ENCODE measurements at places on chromosomes 7 and 10.

DNA sequence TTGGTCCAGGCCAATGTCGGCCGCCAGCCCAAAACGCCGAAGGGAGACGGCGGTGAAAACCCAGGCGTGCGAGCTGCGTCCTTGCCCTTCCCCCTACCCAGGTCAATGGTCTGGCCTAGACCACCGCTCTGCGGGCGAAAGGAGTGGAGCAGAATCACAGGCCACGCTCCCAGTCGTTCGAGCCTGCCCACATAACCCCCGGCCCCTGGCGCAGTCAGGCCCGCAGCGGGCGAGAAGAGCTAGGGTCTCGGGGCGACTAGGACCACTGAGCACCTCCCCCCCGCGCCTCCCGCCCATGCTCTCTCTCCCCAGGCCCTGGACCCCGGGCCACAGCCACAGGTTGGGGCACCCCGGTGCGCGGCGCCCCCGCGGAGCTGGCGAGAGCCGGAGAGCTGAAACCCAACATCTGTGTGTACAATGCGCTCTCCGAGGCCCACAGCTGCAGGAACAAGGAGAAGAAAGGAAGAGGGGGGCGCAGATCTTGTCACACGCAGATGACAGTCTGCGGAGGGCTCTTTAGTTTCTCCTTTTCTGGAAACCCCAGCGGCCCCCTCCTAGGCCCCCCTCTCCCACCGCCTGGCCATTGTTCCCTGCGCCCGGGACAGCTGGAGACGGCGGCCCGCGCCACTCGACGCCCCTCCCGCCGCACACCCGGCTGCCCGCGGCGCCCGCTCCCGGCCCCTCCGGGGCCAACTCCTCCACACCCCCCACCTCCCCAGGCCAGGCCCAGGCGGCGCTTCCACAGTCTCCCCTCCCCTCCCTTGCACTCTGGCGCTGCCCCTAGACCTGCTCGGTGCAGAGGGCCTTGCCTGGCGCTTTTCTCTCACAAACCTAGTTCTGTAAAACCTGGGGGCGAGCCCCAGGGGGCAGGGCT, 355.0 kb downstream of the DNAJB6 start:
- DNase-seq = no peak

DNA sequence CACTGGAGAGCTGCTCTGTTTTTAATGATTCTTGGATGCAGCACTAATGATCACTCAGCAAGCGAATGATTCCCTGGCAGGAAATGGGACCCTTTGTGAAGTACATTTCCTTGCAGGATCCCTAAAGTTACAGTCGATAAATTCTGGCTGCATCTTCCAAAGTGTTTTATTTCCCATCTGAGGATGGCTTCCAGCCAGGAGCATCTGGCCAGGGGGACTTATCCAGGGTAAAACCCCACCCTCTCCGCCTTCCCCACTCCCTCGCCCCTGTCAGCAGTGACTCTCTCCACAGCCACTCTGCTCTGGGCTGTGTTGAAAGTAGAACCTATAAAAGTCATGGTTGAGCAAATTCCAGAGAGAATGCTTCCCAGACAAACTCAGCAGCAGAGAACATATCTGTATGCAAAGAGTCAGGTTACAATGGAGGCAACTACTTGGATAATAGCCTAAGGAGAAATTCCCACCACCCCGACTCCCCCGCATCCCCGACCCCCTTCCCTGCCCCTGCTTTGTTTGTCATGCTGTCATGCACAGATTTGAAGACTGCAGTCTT, 111.0 kb upstream of the ANLN start:
- peak; percentile 71 for DNase-seq

DNA sequence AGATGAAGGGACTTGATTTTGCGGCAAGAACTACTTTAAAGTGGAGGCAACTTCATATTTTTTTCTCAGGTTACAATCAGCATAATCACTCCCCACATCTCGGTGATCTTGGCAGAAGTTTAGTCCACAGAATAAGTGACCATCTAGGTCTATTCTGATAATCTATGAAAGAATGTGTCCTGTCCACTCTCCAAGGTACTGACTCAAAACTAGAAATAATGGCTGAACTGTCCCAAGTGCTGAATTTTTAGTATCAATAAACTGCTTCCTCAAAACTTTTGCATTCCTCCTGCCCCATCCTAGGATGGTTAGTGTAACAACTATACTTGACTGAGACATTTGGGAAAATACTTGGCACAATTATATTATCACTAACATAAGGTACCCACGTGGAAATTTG, 10.9 kb upstream of the CHRM2 start:
- no peak for DNase-seq

DNA sequence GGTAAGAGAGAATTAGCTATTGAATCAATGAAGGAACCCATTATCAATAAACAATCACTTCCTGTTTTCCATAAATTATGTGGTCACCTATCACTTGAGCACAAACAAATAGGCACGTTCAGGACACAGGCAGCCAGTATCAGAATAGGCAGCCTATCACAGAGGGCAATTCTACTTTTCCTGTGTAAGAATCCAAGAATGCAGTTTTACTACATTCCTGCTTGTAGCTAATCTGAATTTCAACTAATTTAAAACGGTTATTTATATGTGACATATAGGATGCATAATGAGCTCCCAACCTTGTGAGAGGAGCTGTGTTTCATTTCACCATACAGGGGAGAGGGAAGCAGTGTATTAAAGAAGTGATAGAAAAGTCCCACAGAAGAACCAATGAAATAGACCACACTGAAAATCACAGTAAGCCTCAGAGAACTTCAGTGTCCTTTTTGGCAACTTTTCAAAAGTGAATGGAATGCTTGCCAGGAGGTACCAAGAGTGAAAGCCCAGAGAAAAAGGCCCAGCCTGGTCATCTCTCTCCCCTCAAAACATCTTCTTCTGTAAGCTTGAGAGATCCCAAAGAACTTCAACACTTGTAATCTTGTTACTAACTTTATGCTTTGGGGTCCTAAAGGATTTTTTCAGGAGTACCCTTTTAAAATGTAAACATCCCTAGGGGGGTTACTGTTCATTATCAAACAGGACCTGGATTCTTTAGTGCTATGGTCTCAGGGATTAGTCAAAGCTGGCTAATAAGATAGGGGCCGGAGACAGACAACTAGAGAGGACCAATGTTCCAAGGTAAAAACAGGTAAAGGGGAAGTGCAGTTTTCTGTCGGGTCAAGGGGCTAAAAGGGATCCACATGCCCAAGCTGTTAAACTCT, 1.3 kb downstream of the IMMP2L start:
- no peak for DNase-seq

DNA sequence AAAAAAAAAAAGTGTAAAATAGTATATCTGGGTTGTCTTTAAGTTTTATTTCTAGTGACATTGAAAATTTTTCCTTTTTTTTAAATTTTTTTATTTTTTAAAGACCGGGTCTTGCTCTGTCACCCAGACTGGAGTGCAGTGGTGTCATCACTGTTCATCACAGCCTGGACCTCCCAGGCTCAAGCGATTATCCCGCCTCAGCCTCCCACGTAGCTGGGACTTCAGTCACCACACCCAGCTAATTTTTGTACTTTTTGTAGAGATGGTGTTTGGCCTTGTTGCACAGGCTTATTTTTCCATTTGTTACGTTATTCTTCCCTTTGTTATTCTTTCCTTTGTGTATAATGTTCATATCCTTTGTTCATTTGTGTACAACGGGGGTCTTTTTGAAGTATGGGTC, 30.1 kb downstream of the TSPAN14 start:
- no peak for DNase-seq

- no peak for DNase-seq
Observed at GRCh38 chr7:117004899-117005298, 51.6 kb downstream of the ST7 start.
